ENCODE measurements at places on chromosomes 2 and 18.

- DNase-seq, result no peak
Measured at GRCh38 chr2:41911033-41911432, 136.8 kb upstream of the PKDCC start.

- DNase-seq, result peak; percentile 62
Measured at GRCh38 chr2:190911813-190912212, 31.2 kb downstream of the GLS start.

GRCh38 chr2:28976584-28976983 lies 4.5 kb upstream of the TOGARAM2 start:
- DNase-seq, result peak; percentile 85

GRCh38 chr2:88296247-88296646 lies 126.1 kb downstream of the THNSL2 start:
- no peak for DNase-seq

GRCh38 chr18:50947899-50948298 lies 19.9 kb upstream of the ELAC1 start:
- DNase-seq, result peak; percentile 66

DNA sequence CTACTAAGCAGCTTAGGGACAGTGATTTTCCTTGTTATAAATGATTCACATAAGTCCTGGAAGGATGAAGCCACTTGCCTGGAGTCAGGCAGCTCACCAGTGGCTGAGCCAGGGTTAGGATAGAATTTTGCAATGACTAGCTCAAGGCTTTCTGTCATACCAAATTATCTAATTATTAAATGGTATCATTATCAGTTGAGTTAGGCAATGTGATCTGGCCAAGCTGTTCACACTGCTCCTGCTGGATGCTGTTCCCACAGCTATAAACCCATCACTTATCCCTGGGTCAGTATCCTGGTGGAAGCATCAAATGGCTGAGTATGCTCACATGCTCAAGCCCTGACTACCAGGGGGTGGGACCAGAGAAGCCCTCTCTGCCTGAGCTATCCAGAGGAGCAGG lies 235.2 kb downstream of the MTX2 start:
- no peak for DNase-seq

DNA sequence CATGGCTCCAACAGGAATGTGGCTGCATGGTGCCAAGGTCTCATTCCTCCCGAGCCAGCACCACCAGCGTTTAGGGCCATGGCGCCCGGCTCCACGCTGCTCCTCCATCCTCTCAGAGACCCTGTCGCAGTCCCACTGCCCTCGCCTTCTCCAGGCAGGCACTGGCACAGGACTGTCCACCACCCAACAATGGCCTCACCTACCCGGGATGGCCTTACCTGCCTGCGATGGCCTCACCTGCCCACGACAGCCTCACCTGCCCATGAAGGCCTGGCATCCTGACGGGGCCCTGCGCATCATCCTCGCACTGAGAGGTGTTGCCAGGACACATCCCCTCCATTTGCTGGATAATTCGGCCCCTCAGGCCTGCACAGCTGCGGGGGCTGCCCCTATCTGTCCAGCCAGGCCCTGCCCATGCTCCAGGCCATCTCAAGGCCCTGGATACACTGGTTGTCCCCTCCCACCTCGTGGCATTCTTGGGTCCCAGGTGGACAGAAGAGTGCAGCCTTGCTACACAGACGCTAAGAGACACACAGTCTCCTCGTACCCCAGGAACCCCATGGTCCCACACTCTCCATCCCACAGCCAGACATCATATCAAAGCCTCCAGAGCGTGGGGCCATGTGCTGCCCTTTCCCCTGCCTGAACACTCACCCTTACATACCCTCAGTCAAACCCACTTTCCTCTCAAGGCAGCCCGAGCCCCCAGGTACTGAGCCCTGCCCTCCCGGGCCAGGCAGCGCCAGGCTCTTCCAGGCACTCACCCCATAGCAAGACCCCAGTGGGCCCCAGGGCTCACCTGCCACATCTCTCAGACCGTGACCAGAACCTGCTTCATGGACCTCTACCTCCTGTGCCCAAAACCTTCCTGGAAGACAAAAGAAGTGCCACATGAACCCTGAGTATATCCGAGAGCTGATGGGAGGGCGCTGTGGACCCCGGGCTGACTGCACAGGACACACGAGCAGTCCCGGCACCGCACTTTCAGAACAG lies 268.6 kb downstream of the EIPR1 start:
- no peak for DNase-seq

GRCh38 chr2:19556648-19557047 lies 198.2 kb upstream of the OSR1 start:
- no peak for DNase-seq

GRCh38 chr2:211468877-211469663 lies 912.7 kb downstream of the CPS1 start:
- DNase-seq, result no peak

- DNase-seq, result no peak
Measured at GRCh38 chr2:128465246-128466170, 146.8 kb upstream of the HS6ST1 start.

DNA sequence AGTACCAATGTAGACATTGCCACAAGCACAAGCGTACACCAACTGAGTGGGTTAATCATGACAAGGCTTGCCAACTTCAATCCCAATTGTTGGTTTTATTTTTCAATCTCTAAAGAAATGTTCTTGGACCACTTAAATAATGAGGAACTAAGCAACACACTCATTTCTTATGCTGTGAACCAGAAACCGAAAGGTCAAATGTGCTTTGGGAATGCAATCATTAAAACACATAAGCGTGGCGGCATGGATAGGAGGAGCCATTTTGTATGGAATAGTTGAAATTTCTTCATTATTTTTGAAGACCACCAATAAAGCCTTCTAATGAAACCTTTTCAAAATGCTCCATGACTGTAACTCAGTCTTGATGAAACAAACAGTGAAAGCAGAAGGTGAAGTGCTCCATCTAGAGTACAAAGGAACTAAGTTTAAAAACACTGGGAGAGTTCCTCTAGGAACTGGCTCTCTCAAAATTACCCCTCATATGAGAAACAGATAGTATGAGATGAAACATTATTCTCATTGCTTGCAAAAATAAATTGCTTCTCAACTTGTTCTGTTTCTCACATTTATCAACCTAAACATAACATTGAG lies 113.2 kb upstream of the CHST9 start:
- DNase-seq, result no peak

DNA sequence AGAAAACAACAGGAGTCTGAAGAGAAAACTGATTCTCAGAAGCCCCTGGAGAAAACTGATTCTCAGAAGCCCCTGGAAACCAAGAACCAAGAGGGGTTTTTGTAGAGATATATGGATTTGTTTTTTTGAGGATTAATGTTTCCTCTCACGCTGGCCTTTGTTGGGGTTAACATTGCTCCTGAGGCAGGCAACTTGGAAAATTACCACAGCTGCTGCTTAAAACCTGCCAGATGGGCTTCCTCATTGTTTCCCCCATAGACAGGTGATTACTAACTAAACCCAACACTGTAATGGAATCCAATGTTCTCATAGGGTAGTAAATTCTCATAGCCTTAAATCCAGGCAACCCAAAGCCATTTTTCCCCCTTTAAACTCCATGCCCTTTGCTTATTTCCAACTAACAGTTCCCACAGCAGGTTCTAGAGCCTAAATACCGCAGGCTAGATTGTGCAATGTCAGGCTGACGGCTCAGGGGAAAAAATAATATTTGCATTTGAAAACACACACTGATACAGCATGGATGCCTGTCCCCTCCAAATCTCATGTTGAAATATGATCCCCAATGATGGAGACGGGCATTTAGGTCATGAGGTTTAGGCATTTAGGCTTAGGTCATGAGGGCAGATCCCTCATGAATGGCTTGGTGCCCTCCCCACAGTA lies 272.3 kb upstream of the PKDCC start:
- DNase-seq, result no peak

GRCh38 chr2:104049438-104049837 lies 804.5 kb upstream of the POU3F3 start:
- DNase-seq, result no peak

- DNase-seq, result no peak
Measured at GRCh38 chr18:75110311-75110710, 98.6 kb downstream of the PTGR3 start.

DNA sequence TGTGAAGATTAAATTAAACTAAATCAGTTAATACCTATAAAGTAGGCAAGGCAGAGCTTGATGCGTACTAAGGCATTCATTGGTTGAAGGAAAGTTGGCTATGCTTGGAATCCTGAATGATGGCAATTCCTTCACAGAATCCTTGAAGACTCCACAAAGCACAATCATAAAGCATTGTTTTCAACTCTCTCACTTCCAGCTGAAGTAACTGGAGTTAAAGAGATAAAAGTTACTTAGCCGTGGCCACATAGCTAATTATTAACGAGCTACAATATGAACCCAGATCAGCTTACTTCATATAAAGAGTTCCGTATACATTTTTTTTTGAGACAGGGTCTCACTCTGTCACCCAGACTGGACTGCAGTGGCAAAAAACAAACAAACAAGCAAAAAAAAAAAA lies 483.9 kb upstream of the DDX18 start:
- no peak for DNase-seq

DNA sequence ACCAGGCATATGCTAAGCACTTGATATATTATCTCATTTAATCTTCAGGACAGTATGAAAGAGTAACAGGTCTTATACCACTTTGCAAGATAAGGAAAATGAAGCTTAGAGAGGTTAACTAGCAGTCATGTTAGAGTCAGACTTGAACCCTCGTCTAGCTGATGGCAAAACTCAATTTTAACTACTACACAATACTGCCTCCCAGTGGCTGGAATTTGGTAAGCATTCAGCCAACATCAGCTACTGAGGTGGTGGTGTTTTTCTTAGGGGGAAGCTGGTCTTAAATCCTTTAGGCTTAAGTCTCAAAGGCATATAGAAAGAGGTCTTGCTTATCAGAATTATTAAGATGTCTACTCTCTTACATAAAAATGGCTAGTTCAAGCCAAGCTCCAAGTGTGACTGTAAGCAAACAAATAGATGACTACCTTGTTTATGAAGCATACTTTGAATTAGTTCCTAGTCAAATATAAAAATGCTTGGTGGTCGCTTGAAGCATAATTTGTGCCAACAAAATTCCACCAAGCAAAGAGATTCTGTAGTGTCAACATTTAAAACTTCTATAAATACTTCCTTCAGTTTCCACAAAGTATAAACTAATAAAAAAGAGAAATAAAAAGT lies 325.4 kb upstream of the FIGN start:
- peak; percentile 59 for DNase-seq

DNA sequence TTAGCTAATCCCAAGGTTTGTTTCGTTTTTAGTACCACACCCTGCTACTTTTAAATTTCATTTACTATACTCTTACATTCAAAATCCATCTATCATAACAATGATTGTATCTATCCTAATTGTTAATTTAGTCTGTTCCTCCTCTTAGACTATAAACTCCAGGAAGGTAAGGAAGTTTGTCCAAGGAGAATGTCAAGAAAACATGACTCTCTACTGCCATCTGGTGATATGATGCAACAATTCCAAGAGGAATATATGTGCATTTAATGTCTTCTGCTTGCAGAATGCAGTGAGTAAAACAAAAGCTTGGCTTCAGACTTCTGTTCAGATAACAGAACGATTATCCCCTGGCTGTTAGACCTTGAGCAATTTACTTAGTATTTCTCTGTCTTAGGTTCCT lies 1267.1 kb downstream of the LRP1B start:
- DNase-seq, result peak; percentile 72

DNA sequence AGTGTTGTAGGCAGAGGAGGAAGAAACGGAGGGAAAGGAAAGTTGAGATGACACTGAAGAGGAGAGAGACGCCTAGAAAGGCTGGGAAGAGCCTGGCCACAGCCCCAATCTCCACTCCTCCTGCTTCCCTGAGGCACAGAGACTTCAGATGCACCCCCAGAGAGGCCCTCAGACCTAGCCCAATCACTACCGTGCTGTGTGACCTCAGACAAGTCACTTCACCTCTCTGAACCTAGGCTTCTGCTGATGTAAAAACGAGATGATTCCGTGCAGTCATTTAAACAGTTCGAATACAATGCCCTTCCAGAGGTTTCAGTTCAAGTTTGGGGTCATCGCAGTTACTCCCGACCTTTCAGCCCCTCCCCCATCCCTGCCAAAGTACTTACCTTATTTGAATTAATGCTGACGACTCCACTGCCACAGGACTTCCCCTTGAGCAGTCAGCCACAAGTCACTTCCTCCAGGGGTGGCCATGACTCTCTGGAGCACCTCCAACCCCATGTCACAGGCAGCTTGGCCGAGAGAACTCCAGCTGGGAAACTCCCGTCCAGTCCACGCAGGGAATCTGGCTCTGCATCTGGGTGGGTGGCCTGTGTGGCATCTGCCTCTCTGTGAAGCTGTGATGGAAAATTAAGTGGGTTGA lies 105.2 kb upstream of the ID2 start:
- DNase-seq, result peak; percentile 8

DNA sequence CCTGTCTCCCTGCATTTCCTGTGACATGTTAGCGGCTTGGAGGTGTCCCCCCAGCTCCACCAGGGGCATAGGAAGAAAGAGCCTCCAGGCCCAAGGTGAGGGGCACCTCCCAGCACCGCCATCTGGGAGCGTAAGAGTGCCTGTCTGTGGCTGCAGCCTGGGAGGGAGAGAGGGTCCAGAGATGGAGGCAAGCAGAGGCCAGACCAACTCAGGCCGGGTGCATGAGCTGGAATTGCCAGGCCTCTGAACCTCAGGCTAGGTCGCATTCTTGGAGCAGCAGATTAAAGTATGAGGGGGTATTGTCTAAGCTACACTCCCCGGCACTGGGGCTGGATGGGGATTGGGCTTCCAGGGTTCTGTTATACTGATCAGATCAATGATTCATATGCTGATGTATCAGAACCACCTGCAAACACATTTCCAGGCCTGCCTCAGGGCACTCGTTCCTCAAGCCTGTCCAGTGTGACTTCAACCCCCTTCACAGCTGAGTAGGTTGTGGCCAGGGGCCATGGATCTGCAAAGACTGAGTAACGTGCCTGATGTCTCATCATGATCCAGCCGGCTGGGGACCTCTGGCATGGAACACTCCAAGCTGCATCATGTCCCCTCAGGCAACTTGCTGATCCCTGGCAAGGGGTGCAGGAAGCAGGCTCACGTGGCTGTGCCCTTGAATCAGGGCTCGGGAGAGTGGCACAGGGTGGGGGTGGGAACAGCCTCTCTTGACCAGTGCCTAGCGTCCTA lies 73.2 kb downstream of the HS1BP3 start:
- peak; percentile 99 for DNase-seq

- peak; percentile 95 for DNase-seq
Measured at GRCh38 chr2:14492920-14493503, 139.5 kb upstream of the LRATD1 start.

DNA sequence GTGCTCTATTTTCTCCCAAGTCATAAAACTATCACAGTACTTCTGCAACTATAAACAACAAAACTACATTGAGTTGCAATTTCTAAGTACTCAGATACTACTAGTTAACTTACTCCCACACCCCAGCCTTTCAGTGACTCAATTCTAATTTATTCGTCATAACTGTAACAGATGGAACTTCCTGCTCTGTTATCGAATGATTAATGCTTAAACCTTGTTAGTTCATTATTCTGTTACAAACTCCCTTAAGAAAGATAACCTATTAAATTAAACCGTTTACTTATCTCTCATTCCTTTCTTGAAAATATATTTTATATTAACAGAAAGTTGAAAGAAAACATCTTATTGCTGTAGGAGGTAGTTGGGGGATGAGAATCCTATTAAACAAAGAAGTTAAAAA lies 17.0 kb downstream of the TNFAIP6 start:
- peak; percentile 92 for DNase-seq

- peak; percentile 76 for DNase-seq
Measured at GRCh38 chr2:226211439-226211838, 588.2 kb downstream of the IRS1 start.

GRCh38 chr18:70368903-70369302 lies 80.1 kb downstream of the SOCS6 start:
- no peak for DNase-seq

- no peak for DNase-seq
Measured at GRCh38 chr2:67896476-67896875, 166.3 kb downstream of the C1D start.

- no peak for DNase-seq
Measured at GRCh38 chr2:57461624-57462023, 585.0 kb upstream of the VRK2 start.
